ENCODE measurements at places on chromosomes 1 and 21. TPM values are rescaled to one million over a fixed set of nuclear protein-coding genes. Genes with fewer than 3 reads are reported as not detected.
A peak's percentile ranks its signal among the peaks of the same experiment; 100 is the strongest.

DNA sequence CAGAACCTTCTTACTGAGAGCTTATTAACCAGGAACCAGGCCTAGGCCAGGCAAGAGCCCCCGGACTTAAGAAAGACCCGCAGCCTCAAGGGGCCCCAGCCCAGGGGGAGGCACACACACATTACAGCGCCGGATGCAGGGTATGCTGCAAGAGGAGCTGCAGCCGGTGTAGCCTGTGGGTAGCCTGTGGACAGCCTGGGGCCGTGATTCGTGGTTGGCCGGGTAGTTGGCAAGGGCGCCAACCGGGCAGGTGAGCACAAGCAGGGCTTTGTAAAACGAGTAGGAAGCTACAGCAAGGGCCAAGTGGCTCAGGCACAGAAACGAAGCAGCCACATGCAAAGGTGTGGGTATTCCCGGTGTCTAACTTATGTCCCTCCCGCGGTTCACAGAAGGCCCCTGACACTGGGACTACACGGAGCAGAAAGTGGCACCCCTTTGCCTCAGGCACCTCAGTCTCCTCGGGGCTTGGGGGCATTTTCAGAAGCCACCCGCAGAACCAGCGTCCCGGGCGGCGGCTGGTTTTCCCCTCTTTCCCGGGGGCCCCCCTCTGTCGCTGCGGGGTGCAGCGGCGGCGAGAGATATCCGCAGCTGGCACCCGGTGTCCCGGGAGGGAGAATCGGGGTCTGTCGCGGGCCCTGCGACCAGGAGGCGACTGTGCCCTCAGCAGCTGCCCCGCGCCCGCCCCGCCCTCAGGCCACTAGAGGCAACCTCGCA lies 40.8 kb downstream of the KIAA1614 start:
- no peaks in the 10 kb centered on the region for H3K36me3 ChIP-seq
- no peaks in the 10 kb centered on the region for H3K27me3 ChIP-seq
- no peak for DNase-seq
- no peaks in the 10 kb centered on the region for H3K4me1 ChIP-seq

- no peaks in the 10 kb centered on the region for H3K4me1 ChIP-seq
- H3K27me3 ChIP-seq = no peaks in the 10 kb centered on the region
- no peak overlapping the region for H3K4me3 ChIP-seq
- H3K27ac ChIP-seq = no peak overlapping the region
These were observed 153.6 kb downstream of the HIVEP3 start for GRCh38 chr1:41765152-41765551.

DNA sequence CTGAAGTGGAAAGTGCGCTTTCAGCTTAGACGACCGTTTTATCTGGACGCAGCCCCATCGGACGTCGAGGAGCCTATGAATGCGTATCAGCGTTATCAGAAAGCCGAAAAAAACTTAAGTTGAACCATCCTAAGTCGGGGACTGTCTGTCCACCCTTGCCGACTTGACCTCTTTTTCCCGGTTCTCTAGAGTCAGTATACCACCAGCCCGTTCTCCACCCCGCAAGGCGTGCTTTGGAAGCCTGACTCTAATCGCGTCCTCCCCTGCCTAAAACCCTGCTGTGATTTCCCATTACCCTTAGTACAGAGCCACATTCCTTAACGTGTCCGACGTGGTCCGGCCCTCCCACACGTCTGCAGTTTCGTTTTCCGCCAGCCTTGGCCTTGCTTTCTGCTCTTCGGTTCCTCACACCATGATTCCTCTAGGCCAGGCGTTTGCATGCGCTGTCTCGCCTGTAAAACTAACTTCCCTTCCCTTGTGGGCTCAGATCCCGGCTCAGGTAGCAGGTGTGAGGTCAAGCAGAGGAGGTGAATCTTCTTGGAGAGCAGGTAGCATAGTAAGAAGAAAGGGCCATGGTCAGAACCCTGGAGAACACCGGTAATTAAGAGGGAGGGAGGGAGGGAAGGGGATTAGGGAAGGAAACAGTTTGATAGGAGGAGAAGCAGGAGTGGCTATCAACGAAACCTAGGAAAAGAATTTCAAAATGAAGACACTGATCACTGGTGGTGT lies 865 bp downstream of the ADPRS start:
- H3K4me1 ChIP-seq = peaks cover 8% of the 10 kb centered on the region
- H3K27ac ChIP-seq = peak overlapping the region; percentile 54
- peaks cover 35% of the 10 kb centered on the region for H3K27me3 ChIP-seq
- DNase-seq = no peak
- peaks cover 3% of the 10 kb centered on the region for H3K36me3 ChIP-seq
- H3K4me3 ChIP-seq = peak overlapping the region; percentile 70

- no peak overlapping the region for H3K4me3 ChIP-seq
- H3K27me3 ChIP-seq = peaks cover 13% of the 10 kb centered on the region
- DNase-seq = no peak
These were observed 13.2 kb downstream of the SEMA6C start for GRCh38 chr1:151133018-151133806.

GRCh38 chr1:94434365-94435045 lies 16.3 kb downstream of the ABCD3 start:
- DNase-seq = no peak
- H3K27ac ChIP-seq = no peak overlapping the region
- H3K27me3 ChIP-seq = no peaks in the 10 kb centered on the region
- H3K4me1 ChIP-seq = peaks cover 7% of the 10 kb centered on the region
- H3K36me3 ChIP-seq = no peaks in the 10 kb centered on the region

DNA sequence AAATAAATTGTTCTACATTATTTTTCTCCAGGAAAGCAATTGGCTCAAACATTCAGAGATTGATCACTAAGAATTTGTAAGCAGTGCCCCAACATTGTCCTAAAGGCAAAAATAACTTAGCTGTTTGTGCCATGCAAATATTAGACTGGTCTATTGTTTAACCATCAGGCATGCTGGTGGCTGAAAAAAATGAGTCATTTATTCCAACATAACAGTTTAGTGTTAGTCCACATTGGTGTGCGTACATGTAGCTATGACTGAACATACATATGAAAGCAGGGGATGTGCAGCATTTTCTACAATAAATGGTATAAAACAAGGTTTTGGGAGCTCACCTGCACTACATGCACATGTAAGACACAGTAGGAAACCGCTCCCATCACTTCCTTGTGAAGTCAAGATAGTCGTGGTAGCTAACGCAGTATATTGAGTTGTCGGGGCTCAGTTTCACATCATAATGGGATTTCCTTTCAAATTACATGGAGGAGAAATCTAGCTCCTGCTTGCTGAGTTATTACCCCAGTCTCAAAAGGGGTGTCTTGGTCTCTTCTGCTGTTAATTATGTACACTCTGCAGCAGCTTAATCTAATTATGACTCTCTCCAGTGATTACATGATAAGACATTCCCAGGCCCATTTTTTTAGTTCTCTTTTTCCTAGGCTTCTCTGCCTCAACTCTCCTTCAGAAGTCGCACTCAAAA lies 199.4 kb downstream of the LYPLAL1 start:
- H3K36me3 ChIP-seq = no peaks in the 10 kb centered on the region
- no peak for DNase-seq
- H3K27ac ChIP-seq = no peak overlapping the region
- H3K27me3 ChIP-seq = no peaks in the 10 kb centered on the region
- no peak overlapping the region for H3K4me3 ChIP-seq

DNA sequence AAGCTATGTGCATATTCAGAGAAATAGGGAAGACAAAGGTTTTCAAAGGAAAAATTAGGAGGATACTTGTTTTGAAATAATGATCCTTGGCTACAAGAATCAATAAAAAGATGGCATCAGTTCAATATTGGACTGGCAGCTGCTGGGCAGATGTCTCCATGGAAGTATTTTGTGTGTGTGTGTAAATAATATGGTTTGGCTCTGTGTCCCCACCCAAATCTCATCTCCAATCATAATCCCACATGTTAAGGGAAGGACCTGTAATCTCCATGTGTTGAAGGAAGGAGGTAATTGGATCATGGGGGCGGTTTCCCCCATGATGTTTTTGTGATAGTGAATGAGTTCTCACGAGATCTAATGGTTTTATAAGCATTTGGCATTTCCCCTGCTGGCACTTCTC lies 40.4 kb upstream of the LRRC7 start:
- H3K36me3 ChIP-seq = no peaks in the 10 kb centered on the region
- no peak overlapping the region for H3K4me3 ChIP-seq
- DNase-seq = no peak

DNA sequence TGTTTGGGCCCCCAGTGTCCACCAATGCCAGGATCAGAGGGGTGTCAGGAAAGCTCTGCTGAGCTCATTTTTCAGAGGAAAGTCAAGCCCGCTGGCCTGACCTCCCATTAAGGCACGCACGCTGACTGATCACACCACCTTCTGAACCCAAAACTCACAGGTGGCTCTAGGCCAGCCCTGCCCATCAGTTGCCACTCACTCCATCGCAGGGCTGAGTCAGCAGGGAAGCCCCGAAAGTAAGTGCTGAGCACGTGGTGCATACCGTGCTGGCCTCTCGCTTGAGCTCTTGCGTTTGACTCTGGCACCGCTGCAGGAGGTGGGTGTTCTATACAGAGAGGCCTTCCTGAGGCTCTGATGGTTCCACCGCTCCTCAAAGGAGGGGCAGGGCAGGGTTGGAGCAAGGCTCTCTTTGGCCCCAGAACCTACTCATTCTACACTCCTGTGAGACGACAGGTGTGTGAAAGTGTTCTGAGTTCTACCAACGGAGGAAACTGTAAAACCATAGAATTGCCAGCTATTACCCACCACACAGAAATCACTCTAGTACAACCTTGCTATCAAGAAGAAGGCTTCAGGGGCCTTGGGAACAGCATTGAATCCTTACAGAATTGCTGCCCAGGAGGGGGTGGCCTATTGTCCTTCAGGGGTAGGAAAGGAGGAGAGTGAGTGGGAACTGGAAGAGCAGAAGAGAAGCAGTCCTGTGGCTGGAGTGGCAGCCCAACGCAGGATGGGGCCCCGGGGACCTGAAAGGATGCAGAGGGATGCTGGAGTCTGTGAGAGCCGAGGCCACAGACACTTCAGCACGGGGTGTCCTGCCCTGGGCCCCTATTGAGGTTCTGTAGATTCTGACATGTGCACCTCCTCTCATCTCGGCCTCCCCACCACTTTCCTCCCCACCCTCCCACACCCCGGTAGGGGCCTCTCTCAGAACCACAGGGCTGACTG lies 214.7 kb upstream of the EDN2 start:
- H3K27me3 ChIP-seq = no peaks in the 10 kb centered on the region
- no peak overlapping the region for H3K27ac ChIP-seq
- DNase-seq = peak; percentile 45
- no peaks in the 10 kb centered on the region for H3K36me3 ChIP-seq

GRCh38 chr1:204438628-204439027 lies 27.0 kb upstream of the PPP1R15B start:
- no peak overlapping the region for H3K4me3 ChIP-seq
- H3K4me1 ChIP-seq = no peaks in the 10 kb centered on the region
- H3K27ac ChIP-seq = no peak overlapping the region
- DNase-seq = no peak
- peaks cover 75% of the 10 kb centered on the region for H3K36me3 ChIP-seq

- no peak for DNase-seq
- no peak overlapping the region for H3K4me3 ChIP-seq
- H3K36me3 ChIP-seq = no peaks in the 10 kb centered on the region
- no peak overlapping the region for H3K27ac ChIP-seq
- no peaks in the 10 kb centered on the region for H3K4me1 ChIP-seq
- no peaks in the 10 kb centered on the region for H3K27me3 ChIP-seq
These were observed 170.6 kb downstream of the NPHP4 start for GRCh38 chr1:5821540-5822176.

DNA sequence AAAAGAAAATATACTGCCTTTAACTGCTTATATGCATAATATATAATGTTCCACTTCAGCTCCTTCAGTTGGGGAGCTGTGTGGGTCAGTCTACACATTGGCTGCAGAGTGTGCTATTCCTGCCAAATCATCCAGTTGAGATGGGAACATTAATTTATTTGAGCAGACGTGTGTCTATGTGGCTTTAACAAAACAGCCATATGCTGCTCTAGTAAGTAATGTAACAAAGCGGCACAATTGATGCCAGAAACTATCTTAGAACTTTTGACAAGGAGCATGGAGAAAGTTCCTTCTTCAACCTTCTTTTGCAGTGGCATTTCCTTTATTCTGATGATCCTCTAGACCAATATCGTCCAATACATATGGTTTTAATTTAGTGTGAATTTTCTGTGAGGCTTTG lies 285.9 kb upstream of the C1orf87 start:
- H3K4me1 ChIP-seq = no peaks in the 10 kb centered on the region
- DNase-seq = no peak
- no peak overlapping the region for H3K27ac ChIP-seq
- H3K4me3 ChIP-seq = no peak overlapping the region
- H3K27me3 ChIP-seq = no peaks in the 10 kb centered on the region
- H3K36me3 ChIP-seq = no peaks in the 10 kb centered on the region

DNA sequence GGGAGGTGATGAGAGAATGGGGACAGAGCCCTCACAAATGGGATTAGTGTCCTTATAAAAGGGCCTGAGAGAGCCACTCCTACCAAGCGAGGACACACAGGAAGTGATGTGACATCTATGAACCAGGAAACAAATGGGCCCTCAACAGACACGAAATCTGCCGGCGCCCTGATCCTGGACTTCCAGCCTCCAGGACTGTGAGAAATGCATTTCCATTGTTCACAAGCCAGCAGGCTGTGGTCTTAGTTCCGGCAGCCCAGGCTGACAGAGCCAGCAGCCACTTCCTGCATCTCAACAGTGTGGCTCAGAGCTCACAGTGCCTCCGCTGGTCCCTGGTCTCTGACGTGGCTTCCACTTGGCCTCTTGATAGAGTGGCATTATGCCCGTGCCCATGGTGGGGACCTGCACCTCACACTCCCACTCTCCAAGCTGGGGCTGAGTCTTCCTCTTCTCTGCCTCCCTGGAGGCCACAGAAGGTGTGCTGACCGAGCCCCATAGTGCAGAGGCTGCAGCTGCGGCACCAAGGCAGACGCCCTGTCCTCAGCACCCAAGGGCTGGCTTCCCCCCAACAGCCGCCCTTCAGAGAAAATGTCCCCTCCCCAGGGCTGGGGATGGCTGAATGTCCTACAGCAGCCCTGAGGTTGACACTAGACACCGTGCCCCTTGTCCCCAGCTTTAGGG lies 44.9 kb downstream of the ACOT7 start:
- H3K4me1 ChIP-seq = peaks cover 24% of the 10 kb centered on the region
- no peaks in the 10 kb centered on the region for H3K27me3 ChIP-seq
- no peaks in the 10 kb centered on the region for H3K36me3 ChIP-seq
- H3K27ac ChIP-seq = peak overlapping the region; percentile 76
- H3K4me3 ChIP-seq = peak overlapping the region; percentile 28
- DNase-seq = peak; percentile 47

- DNase-seq = peak; percentile 83
- peaks cover 25% of the 10 kb centered on the region for H3K4me1 ChIP-seq
- no peaks in the 10 kb centered on the region for H3K27me3 ChIP-seq
- H3K27ac ChIP-seq = no peak overlapping the region
- no peak overlapping the region for H3K4me3 ChIP-seq
- no peaks in the 10 kb centered on the region for H3K36me3 ChIP-seq
These were observed 39.4 kb downstream of the ABCG1 start for GRCh38 chr21:42258150-42258884.

- H3K36me3 ChIP-seq = no peaks in the 10 kb centered on the region
- no peaks in the 10 kb centered on the region for H3K27me3 ChIP-seq
- peak; percentile 42 for DNase-seq
- peaks cover 74% of the 10 kb centered on the region for H3K4me1 ChIP-seq
- H3K4me3 ChIP-seq = peak overlapping the region; percentile 76
- peak overlapping the region; percentile 23 for H3K27ac ChIP-seq
These were observed 1.3 kb downstream of the AHDC1 start for GRCh38 chr1:27602462-27603308.

Gene BSND
- not detected for total RNA-seq

Gene SYCP1
- total RNA-seq = not detected

Gene RUNX3
- total RNA-seq = 220 TPM

Gene HES2
- total RNA-seq = not detected

Gene SPATA6
- 4.9 TPM for total RNA-seq

Gene RPE65
- not detected for total RNA-seq

Gene ABCA4
- total RNA-seq = not detected

Gene TNFRSF8
- not detected for total RNA-seq

Gene PTGFR
- total RNA-seq = not detected

Gene CEPT1
- total RNA-seq = 42.3 TPM
